Upper lobe of right lung (tissue), 1 donor: ENCODE measurements at places on chromosomes 3 and 15.

- no peak for DNase-seq
These were observed 77.8 kb downstream of the B3GNT5 start for GRCh38 chr3:183330881-183331280.

- DNase-seq = peak; percentile 80
These were observed 602 bp upstream of the BAHD1 start for GRCh38 chr15:40439960-40440742.

- DNase-seq = peak; percentile 81
These were observed 2.8 kb downstream of the FURIN start for GRCh38 chr15:90871139-90871715.

- no peak for DNase-seq
These were observed 92.2 kb upstream of the ANKRD28 start for GRCh38 chr3:15889936-15890335.

DNA sequence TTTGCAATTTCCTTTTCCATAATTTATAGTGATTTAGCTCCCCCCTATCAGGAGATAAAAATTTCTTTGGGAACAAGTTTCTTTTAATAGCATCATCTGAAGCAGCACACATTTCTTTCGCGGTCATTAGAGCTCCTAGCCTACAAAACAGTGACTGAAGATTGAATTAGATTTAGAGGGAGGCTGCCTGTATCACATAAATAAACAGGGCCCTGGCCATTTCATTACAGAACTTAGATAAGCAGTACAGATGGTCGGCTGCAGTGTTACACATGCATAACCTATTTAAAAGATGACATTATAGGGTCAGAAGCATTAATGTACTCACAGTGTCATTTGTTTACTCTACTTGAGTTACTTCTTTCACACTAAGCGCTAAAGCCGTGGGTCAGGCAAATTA, 81.4 kb upstream of the SLC25A26 start:
- no peak for DNase-seq

GRCh38 chr3:182622241-182622545, 171.1 kb upstream of the ATP11B start:
- DNase-seq = no peak

GRCh38 chr3:87771337-87772192, 287.2 kb downstream of the CGGBP1 start:
- DNase-seq = no peak

DNA sequence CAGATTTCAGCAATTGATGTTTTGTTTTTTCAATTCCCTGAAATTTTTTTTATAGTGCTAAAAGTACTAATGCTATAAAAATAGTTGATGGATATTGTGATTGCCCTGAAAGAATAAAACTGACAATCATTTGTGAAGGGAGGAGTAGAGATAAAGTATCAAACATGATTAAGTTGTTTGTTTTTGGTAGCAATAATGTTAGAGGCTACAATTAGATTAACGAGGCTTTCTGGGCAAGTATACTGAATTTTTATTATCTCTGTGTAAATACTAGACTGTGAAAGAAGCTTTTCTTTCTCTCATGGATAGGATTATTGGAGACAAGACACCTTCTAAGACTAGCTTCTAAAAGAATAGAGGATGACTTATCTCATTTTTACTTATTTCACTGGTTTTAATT, 15.6 kb downstream of the NR1D2 start:
- no peak for DNase-seq

GRCh38 chr3:193190146-193190786, 50.8 kb upstream of the PLAAT1 start:
- no peak for DNase-seq

DNA sequence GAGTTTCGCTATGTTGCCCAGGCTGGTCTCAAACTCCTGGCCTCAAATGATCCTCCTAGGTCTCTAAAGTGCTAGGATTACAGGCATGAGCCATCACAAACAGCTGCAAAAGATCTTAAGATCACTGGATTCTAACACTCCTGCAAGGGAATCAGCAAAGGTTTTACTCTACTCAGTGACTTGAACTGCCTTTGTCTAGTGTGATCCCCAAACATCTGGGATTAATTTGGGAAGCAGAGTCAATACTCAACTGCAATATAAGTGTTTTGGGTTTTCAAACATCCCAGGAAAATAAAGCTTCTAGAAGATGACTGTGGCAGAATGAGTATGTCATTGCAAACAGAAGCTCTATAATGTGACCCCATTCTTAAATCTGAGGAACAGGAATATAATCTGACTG, 7.2 kb downstream of the SPG21 start:
- no peak for DNase-seq

DNA sequence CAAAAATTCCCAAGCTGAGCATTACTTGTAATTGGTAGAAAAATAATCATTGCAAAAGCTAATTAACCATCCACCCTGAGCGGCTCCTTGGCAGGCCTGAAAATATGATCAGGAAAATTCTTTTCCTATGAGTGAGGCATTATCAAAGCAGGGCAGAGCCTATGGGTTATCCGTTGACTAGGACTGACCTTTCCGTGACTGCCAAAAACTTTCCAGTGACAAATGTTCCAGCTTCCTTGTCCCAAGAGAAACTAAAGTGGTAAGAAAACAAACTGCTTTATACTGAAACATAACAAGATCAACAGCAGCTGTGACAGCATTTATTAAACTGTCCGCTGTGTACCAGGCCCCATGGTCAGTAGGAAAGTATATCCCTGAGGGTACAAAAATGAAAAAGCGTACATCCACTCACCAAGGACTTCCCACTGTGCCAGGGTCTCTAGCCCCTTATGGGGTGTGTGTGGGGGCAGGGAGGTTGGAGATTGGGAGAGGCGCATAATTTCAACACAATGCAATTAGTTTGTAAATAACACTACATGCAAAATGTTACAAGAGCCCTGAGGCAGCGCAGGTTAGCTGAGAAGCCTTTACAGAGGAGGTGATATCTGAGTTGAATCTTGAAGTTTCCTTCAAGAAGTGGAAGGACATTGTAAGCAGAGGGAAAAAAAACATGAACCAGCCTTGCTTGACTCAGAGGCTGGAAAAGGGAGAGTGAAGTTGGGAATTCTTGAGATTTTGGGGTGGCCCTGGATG, 8.5 kb downstream of the LIPC start:
- no peak for DNase-seq

DNA sequence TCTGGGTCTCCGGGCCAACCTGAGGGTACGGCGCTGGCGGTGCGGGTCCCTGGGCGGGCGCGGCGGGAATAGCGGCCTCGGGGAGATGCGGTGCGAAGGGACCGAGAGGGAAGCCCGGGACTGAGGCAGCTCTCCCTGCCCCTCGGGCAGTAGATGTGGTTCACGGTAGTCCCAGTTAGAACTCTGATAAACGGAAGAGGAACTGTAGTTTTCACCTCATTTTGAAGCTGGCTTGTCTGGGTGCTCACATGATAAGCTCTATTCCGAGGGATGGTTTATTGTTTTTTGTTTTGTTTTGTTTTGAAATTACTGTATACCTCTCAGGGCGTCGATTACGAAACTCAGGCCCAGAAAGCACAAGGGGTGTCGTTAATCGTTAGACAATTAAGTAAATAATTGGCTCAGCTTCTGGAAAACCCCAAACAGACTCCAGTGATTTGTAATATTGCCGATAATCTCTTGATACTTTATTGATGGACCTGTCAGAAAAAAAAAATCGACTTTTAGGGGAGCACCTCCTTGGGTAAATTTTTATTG, 413 bp downstream of the NUSAP1 start:
- no peak for DNase-seq

DNA sequence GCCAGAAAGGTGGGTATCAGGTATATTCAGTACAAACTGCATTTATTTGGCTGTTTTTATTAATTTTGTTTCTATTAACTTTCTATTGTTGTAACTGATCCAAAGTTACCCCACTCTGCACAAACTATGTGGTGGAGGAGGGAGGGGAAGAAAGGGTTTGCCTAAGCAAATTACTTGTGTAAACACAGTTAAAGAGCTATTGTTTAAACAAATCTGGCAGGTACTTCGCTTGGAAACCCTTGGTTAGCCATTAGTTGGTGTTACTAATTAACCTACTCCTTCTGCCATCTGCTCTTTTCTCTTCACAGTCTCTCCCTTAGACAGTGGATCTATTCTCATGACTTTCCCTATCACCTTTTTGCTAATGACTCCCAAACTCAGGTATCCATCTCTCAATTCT, 328.4 kb upstream of the NECTIN3 start:
- no peak for DNase-seq

- DNase-seq = no peak
These were observed 256.3 kb upstream of the CHRNA7 start for GRCh38 chr15:31774045-31774444.

- DNase-seq = no peak
These were observed 3.5 kb downstream of the NAALADL2 start for GRCh38 chr3:174862666-174863065.

DNA sequence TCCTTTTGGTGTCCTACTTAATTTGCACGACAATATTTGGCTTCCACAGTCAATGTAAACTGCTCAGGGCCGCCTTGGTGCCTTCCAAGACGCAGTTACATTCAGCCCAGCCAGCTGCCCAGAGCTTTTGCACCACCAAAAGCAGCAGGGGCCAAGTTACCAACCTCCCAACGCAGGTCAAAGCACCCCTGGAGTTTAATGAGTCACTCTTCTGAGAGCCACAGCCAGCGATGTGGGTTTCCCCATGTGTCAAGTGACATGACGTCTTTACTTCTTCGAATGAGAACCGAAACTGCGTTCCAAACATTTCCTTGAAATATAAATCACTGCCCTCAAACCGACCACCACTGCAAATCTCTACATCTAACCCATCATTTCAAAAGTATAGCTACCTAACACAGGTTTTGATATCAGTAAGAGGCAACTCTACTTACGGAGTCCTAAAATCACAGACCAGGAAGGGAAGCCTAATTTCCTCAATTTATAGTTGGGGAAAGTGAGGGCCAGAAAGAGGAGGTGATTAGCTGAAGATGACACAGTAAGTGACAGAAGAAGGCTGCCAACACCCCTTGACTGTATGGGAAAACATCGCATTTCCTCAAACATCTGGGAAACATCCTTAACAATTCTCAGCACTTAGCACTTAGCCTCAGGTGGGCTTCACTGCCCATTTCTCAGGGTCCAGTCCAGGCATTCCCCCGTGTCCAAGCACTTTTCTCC, 24.5 kb downstream of the MB21D2 start:
- DNase-seq = peak; percentile 66

DNA sequence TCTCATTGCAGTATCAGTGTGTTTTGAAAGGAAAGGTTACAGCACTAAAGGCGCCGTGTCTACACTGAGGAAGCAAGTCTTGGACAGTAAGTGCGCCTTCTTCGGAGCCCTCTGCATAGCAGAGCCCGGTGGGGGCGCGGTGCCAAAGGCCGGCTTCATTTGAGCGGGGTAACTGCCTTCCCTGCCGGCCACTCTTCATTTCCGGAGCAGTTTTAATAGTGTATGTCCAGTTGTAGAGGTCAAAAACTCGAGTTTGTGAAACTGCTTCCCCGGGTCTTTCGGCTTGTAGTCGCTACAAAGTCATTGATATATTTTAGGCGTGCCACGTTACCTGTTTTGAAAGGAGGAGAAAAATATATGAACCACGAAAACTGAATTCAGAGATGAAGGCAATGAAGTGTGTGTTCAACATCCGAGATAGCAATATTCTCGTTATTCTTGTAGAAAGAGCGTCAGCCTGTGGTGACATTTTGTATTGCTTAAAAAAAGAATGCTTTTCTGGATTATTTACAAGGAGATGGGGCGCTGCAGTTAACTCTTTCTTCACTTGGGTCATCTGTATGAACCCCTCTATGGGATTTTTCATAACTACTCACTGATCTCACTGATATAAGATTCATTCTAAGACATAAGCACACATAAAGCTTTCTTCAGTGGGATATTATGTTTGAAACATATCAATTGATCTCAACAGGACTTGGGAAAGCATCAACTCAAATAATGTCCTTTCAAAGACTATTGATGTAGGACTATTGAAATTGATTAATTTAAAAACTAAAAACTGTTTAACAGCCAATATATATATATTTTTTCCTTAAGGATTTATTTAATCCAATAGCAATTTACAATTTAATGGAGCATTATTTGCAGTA, 3.0 kb downstream of the ALCAM start:
- peak; percentile 87 for DNase-seq

GRCh38 chr3:194573680-194574437, 59.4 kb downstream of the TMEM44 start:
- DNase-seq = no peak

DNA sequence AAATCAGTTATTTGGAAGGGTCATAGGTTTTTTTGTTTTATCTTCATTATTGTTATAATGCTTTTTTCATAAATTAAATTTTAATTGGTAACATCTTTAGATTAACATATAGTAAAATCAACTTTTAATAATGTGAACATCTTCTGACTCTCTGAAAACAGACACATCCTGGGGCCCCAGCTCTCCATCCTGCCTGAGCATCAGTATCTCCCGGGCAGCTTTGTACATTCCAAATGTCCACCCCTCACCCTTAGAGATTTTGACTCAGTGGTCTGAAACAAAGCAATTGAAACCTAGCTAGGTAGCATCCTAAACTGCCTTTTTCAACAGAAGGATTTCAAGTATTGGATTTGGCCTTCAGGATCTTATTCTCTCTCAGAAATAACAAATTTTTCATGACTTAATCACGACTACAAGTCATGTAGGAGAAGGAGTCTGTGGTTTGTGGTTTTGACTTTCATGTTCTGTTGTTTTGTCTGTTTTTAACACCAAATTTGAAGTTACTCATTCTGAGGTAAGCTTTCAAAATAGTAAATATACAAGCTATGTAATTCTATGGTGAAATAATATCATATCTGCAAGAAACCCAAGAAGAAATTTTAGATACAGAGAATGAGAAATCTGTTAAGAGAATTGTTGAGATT, 147.3 kb upstream of the UBE2E2 start:
- no peak for DNase-seq

GRCh38 chr3:27939940-27940339, 217.8 kb upstream of the EOMES start:
- DNase-seq = no peak

GRCh38 chr3:133388696-133389395, 11.0 kb upstream of the BFSP2 start:
- DNase-seq = no peak

GRCh38 chr15:50107591-50108408, 11.2 kb downstream of the ATP8B4 start:
- DNase-seq = no peak

DNA sequence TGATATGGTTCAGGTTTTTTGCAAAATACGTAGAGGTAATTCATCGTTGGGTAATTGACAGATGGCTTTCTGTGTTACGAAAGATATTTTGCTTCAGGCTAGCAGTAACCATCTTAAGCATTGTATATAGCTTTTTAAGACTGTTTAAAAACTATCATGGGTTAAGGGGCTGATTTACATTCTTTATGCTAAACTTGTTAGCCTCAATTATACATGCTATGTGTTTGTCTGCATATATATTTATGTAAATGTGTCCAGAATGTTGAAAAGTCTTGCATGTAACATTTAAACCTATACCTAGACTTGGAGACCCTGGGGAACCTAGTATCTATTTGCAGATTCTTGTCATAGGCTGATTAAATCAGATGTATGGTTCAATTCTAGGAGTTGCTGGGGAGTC, 11.1 kb upstream of the P2RY14 start:
- DNase-seq = no peak

DNA sequence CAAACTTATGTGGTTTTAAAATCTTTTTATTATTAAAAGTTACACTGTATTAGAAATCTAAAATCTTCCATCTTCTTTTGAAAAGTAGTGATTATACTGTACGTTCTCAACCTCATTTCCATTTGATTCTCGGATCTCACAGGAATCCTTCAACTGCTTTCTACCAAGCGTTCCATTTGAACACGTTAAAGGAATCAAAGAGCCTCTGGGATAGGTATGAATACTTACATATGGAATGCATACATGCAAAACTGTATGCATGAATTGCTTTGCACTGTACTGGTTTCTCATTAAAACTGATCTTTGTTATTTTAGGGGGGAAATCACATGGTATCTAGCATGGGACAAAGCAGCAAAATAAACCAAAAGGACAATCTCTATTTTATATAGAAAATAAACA, 14.8 kb downstream of the TSC22D2 start:
- no peak for DNase-seq

- DNase-seq = no peak
These were observed 37.4 kb downstream of the SYN2 start for GRCh38 chr3:12041446-12042041.
